ENCODE measurements at places on chromosomes 13 and 19. TPM values are rescaled to one million over a fixed set of nuclear protein-coding genes. Genes with fewer than 3 reads are reported as not detected.
A peak's percentile ranks its signal among the peaks of the same experiment; 100 is the strongest.

- no peak overlapping the region for H3K27ac ChIP-seq
- H3K36me3 ChIP-seq = no peaks in the 10 kb centered on the region
- DNase-seq = no peak
- H3K27me3 ChIP-seq = no peaks in the 10 kb centered on the region
- no peak overlapping the region for H3K4me3 ChIP-seq
Observed at GRCh38 chr19:6671960-6672359, 2.0 kb upstream of the TNFSF14 start.

DNA sequence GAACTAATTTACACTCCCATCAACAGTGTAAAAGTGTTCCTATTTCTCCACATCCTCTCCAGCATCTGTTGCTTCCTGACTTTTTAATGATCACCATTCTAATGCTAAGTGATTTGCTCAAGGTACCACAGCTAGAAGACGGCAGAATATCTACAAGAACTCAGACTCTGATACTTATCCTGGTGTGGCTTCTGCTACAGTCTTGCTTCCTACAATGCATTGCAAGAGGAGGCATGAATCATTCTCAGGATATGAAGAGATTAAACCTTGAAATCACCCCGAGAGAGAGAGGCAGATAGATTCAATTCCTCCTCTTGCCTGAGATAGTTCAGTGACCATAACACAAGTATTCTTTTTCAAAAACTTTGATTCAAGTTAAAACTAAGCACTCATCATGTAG lies 306.4 kb downstream of the TBC1D4 start:
- DNase-seq = peak; percentile 27
- H3K4me1 ChIP-seq = peaks cover 13% of the 10 kb centered on the region
- H3K27ac ChIP-seq = no peak overlapping the region
- H3K36me3 ChIP-seq = no peaks in the 10 kb centered on the region

DNA sequence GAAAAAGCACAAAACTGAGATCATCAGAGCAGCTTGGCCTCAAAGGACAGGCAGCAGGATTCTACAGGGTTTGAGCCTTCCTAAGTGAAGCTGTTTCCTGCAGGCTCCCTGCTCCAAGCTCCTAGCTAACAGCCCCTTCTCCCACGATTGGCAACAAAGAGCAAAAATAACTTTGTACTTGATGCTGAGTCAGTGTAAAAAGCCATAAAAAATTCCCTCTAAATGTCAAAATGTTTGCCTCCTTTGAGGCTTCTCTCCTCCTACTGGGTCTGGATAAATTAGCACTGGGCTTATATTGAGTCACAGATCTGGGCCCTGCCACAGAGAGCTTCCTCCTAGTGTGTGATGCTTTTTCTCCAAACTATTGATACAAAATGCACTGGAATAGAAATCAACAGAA lies 153.3 kb downstream of the TNFRSF19 start:
- peak overlapping the region; percentile 60 for H3K27ac ChIP-seq
- no peaks in the 10 kb centered on the region for H3K36me3 ChIP-seq
- peaks cover 21% of the 10 kb centered on the region for H3K4me1 ChIP-seq
- no peak overlapping the region for H3K4me3 ChIP-seq
- peak; percentile 61 for DNase-seq
- no peaks in the 10 kb centered on the region for H3K27me3 ChIP-seq

DNA sequence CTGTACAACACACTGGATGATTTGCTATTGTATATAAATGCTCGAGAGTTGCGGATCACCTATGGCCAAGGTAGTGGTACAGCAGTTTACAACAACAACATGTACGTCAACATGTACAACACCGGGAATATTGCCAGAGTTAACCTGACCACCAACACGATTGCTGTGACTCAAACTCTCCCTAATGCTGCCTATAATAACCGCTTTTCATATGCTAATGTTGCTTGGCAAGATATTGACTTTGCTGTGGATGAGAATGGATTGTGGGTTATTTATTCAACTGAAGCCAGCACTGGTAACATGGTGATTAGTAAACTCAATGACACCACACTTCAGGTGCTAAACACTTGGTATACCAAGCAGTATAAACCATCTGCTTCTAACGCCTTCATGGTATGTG lies 21.5 kb downstream of the OLFM4 start:
- no peak overlapping the region for H3K4me3 ChIP-seq
- H3K27ac ChIP-seq = no peak overlapping the region
- H3K36me3 ChIP-seq = no peaks in the 10 kb centered on the region
- H3K27me3 ChIP-seq = no peaks in the 10 kb centered on the region
- H3K4me1 ChIP-seq = no peaks in the 10 kb centered on the region
- no peak for DNase-seq

DNA sequence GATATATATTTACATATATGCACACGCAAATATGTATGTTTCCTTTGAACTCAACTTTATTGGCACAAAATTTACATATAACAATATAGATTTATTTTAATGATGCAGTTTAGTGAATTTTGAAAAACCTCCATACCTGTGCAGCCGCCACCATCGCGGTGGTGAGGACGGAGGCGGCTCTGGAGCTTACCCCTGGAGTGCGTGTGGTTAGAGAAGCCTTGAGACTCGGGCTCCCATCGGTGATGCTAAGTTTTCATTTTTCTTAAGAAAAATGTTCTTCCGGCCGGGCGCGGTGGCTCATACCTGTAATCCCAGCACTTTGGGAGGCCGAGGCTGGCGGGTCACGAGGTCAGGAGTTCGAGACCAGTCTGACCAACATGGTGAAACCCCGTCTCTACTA lies 31.8 kb downstream of the GJA3 start:
- DNase-seq = no peak
- H3K27me3 ChIP-seq = peaks cover 9% of the 10 kb centered on the region
- H3K36me3 ChIP-seq = no peaks in the 10 kb centered on the region
- peaks cover 24% of the 10 kb centered on the region for H3K4me1 ChIP-seq
- no peak overlapping the region for H3K27ac ChIP-seq

Gene ZNF536
- total RNA-seq = 0.43 TPM

Gene POU2F2
- 8.3 TPM for total RNA-seq

Gene JSRP1
- 1.3 TPM for total RNA-seq

- no peak for DNase-seq
- no peaks in the 10 kb centered on the region for H3K36me3 ChIP-seq
- H3K4me3 ChIP-seq = no peak overlapping the region
- H3K4me1 ChIP-seq = peaks cover 31% of the 10 kb centered on the region
Observed at GRCh38 chr19:45402298-45403061, 2.4 kb downstream of the PPP1R13L start.

GRCh38 chr13:112657850-112658445 lies 31.9 kb upstream of the ATP11A start:
- H3K27ac ChIP-seq = peak overlapping the region; percentile 52
- H3K4me1 ChIP-seq = no peaks in the 10 kb centered on the region
- no peaks in the 10 kb centered on the region for H3K27me3 ChIP-seq
- H3K4me3 ChIP-seq = no peak overlapping the region
- DNase-seq = peak; percentile 67
- no peaks in the 10 kb centered on the region for H3K36me3 ChIP-seq

DNA sequence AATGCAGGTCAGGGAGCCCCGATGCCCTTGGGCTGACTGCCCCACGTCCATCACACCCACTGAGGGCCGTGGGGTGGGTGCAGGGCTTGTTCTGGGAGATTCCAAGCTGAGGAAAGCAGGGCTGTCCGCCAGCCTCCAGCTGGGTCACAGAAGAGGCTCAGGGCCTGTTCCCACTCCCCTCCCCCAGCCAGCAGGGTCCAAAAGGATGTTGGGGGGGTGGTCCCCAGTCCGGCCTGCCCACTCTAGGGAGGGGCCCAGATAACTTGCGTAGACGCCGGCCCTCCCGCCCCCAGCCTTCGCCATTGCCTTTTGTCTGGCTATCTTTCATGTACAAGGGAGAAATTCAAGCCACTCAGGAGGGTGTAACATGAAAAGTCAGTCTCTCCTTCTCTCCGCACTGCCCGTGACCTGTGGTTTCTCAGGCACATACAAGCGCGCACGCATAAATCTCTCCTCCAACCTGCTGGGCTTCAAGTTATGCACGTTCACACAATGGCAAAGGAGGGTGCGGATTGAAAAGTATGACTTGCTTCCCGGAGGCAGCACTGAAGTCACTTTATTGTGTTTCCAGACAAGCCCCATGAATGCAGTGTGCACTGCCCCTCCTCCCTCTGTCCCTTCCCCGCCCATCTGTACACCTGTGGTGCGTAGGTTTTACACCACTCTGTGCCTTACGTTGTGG lies 20.2 kb downstream of the CARM1 start:
- no peak for DNase-seq
- no peak overlapping the region for H3K4me3 ChIP-seq
- H3K27me3 ChIP-seq = no peaks in the 10 kb centered on the region
- no peaks in the 10 kb centered on the region for H3K36me3 ChIP-seq
- no peak overlapping the region for H3K27ac ChIP-seq
- H3K4me1 ChIP-seq = peaks cover 6% of the 10 kb centered on the region

DNA sequence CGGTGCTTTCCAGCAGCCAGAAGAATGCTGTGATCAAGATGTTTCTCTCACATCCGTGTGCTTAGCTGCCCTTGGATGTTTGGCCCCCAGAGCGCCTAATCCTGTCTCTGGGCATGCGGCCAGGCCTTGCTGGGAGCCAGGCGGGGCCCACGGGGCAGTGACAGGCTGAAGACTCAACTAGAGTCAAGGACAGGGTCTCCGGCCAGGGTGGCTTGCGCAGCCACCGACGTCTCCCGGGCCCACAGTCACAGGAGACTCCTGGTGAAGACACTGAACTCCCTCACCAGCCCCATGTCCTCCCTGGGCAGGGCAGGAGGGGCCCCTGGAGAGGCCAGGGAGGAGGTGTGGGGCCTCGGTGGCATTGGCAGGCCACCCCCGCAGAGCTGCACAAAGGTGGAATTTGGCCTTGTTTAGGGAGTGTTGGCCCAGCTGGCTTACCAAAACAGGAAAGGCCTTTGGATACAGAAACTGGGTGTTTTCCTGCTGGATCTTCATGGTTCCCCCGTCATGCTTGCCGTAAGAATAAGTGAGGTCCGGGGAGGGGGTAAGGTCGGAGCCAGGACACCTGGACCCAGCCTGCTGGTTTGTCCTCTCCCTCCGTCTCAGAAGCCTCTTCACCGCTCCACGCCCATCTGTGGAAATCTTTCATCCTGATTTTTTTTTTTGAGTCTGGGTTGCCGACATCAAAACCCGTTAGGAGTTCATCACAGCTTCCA lies 10.0 kb upstream of the NDUFS7 start:
- H3K27ac ChIP-seq = no peak overlapping the region
- H3K36me3 ChIP-seq = peaks cover 7% of the 10 kb centered on the region
- H3K4me1 ChIP-seq = peaks cover 19% of the 10 kb centered on the region
- H3K4me3 ChIP-seq = no peak overlapping the region
- H3K27me3 ChIP-seq = no peaks in the 10 kb centered on the region

DNA sequence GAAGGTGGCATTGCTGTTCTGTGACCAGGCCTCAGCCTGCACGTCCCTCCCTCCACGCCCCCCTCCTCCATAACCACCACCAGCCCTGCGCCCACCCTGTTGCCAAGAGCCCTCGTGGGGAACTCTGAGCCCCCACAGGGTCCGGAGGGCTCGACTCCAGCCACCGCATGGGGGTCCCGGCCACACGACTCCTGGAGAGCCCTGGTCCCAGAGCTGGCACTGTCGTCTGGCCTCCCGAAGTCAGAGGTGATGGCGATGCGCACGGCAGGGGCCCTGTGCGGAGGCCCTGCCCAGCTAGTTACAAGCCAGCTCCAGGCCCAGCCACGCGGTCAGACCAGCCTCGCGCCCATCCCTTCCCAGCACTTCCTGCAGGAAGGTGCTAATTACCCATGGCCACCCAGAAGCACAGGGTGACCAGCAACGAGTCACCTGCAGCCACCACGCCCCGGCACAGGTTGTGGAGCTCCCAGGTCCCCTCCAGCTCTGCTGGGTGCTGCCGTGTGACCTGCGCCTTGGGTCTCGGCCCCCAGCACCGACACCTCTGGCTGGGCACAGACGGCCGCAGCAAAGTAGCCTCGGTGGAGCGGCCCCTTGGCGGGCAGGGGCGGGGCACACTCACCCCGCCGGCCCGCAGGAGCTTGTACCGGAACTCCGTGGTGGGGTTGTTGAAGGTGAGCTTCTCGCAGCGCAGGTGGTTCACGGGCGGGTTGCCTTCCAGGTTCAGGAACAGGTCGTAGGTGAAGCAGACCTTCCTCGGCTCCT lies 49.6 kb downstream of the MLLT1 start:
- peaks cover 43% of the 10 kb centered on the region for H3K4me1 ChIP-seq
- no peak overlapping the region for H3K4me3 ChIP-seq
- H3K27ac ChIP-seq = no peak overlapping the region
- H3K27me3 ChIP-seq = no peaks in the 10 kb centered on the region

Gene ZNF626
- 18.5 TPM for total RNA-seq

DNA sequence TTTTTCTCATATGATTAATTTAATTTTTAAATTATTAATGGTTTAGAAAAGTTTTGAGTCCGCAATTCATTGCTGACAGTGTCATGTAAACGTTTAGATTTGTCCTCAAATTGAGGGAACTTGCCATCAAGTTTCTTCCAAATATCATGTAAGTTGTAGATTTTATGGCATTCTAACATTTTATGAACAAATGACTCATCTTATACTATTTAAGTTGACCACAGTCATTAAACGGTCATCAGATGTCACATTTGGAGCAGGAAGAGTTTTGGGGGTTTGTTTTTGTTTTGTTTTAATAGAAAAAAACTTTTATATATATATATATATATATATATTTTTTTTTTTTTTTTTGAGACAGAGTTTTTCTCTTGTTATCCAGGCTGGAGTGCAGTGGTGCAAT lies 4.3 kb downstream of the ZNF114 start:
- peaks cover 2% of the 10 kb centered on the region for H3K4me1 ChIP-seq
- no peak for DNase-seq
- no peak overlapping the region for H3K4me3 ChIP-seq
- H3K36me3 ChIP-seq = no peaks in the 10 kb centered on the region
- H3K27me3 ChIP-seq = no peaks in the 10 kb centered on the region

GRCh38 chr13:51278426-51279130 lies 56.4 kb downstream of the FAM124A start:
- no peak overlapping the region for H3K4me3 ChIP-seq
- no peak for DNase-seq
- no peaks in the 10 kb centered on the region for H3K36me3 ChIP-seq

- no peaks in the 10 kb centered on the region for H3K4me1 ChIP-seq
- H3K36me3 ChIP-seq = no peaks in the 10 kb centered on the region
- DNase-seq = peak; percentile 4
- H3K27ac ChIP-seq = no peak overlapping the region
- H3K4me3 ChIP-seq = no peak overlapping the region
Observed at GRCh38 chr13:101942038-101942437, 459.8 kb downstream of the FGF14 start.

- no peak overlapping the region for H3K4me3 ChIP-seq
- H3K27me3 ChIP-seq = no peaks in the 10 kb centered on the region
- H3K4me1 ChIP-seq = peaks cover 21% of the 10 kb centered on the region
- peak; percentile 16 for DNase-seq
Observed at GRCh38 chr13:44765001-44765471, 188.9 kb upstream of the TSC22D1 start.

Gene CGB8
- total RNA-seq = 15.8 TPM

GRCh38 chr19:10228920-10229319 lies 2.2 kb downstream of the S1PR2 start:
- no peak overlapping the region for H3K27ac ChIP-seq
- no peaks in the 10 kb centered on the region for H3K27me3 ChIP-seq
- H3K36me3 ChIP-seq = no peaks in the 10 kb centered on the region
- no peak overlapping the region for H3K4me3 ChIP-seq

- no peak for DNase-seq
- no peaks in the 10 kb centered on the region for H3K27me3 ChIP-seq
- H3K4me3 ChIP-seq = no peak overlapping the region
- no peak overlapping the region for H3K27ac ChIP-seq
Observed at GRCh38 chr13:24153979-24154701, 6.4 kb upstream of the SPATA13 start.
